ENCODE measurements at places on chromosomes 11 and 22.

- no peak for DNase-seq
- H3K4me3 ChIP-seq: no peak overlapping the region
- H3K27me3 ChIP-seq: no peaks in the 10 kb centered on the region
- H3K36me3 ChIP-seq: no peaks in the 10 kb centered on the region
These were observed 4.1 kb downstream of the INPP5J start for GRCh38 chr22:31126869-31127175.

- no peaks in the 10 kb centered on the region for H3K27me3 ChIP-seq
- no peak for DNase-seq
- H3K27ac ChIP-seq: no peak overlapping the region
- H3K36me3 ChIP-seq: no peaks in the 10 kb centered on the region
These were observed 19.0 kb upstream of the E2F8 start for GRCh38 chr11:19259487-19260345.

DNA sequence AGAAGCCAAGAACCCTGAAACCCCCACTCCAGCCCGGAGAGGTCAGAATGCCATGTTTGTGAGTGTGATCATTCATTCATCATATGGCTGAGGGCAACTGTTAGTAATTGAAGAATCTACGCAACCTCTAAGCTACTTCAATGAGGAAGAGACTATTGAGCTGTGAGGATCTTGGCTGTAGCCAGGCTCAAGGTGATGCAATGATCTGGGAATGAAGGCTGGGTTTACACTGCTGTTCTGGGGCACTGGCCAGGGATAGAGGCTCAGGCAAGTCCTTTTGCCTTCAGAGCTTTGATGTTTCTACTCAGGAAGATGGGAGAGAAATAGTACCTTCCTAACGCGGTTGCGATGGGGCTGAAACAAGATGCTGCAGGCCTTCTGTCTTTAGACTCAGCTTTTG lies 12.9 kb downstream of the CRYBB2 start:
- no peak for DNase-seq
- no peaks in the 10 kb centered on the region for H3K27me3 ChIP-seq
- no peak overlapping the region for H3K27ac ChIP-seq
- H3K4me3 ChIP-seq: no peak overlapping the region
- H3K36me3 ChIP-seq: no peaks in the 10 kb centered on the region
- no peaks in the 10 kb centered on the region for H3K4me1 ChIP-seq

- no peak overlapping the region for H3K4me3 ChIP-seq
- no peak for DNase-seq
- no peak overlapping the region for H3K27ac ChIP-seq
- H3K4me1 ChIP-seq: peaks cover 6% of the 10 kb centered on the region
These were observed 454.3 kb upstream of the KIRREL3 start for GRCh38 chr11:127454856-127455255.

GRCh38 chr22:28172892-28173670 lies 254.0 kb upstream of the PITPNB start:
- DNase-seq: no peak
- no peaks in the 10 kb centered on the region for H3K4me1 ChIP-seq
- H3K27me3 ChIP-seq: no peaks in the 10 kb centered on the region
- H3K4me3 ChIP-seq: no peak overlapping the region
- no peaks in the 10 kb centered on the region for H3K36me3 ChIP-seq
- H3K27ac ChIP-seq: no peak overlapping the region

DNA sequence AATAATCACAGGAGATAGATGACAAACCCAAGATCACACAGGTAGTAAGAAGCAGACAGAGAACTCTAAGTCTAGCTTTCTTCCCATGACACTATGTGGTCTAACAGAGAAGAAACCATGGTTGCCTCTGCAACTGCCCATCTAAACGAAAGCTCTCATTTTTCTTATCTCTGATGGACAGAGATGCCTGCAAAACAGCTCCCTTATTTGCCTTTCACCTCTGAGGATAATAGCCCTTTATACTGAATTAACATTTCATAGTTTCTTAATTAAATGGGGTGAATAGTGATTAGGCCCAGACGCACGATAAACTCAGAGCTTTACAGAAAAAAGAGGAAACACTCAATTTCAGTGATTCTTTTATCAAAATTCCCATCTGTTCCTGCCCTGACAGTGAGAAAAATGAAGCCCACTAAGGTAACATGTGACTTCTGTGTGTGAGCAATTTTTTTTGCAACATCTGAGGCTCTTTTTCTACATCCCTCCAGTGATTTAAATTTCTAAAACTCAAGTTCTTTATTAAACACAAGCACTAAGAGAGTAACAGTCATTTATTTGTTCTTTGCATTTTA lies 24.6 kb downstream of the OR2AG2 start:
- no peak for DNase-seq
- no peaks in the 10 kb centered on the region for H3K36me3 ChIP-seq
- H3K27ac ChIP-seq: no peak overlapping the region
- no peak overlapping the region for H3K4me3 ChIP-seq

DNA sequence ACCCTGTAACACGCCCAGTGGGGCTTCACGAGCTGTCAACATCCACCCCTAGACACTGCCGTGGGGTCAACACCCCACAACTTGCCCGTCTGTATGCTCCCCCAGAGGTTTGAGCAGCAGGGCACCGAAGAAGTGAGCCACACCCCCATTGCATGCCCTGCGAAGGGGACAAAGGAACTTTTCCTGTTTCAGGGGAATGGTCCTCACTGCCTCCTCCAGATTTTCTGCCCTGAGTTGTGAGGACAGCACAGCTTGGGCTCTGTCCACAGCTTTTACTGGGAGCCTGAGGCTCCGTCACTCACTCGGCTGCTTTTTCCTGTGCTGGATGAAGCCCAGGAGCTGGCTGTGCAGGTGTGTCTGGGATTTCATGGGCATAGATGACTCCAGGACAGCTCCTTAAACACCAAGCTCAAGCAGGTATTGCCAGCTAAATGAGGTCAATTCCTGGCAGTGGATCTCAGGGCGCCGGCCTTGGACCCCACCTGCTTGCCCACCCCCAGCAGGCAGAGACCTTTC lies 40.2 kb upstream of the CCDC188 start:
- H3K27me3 ChIP-seq: no peaks in the 10 kb centered on the region
- no peak for DNase-seq
- H3K4me3 ChIP-seq: no peak overlapping the region
- no peaks in the 10 kb centered on the region for H3K36me3 ChIP-seq

DNA sequence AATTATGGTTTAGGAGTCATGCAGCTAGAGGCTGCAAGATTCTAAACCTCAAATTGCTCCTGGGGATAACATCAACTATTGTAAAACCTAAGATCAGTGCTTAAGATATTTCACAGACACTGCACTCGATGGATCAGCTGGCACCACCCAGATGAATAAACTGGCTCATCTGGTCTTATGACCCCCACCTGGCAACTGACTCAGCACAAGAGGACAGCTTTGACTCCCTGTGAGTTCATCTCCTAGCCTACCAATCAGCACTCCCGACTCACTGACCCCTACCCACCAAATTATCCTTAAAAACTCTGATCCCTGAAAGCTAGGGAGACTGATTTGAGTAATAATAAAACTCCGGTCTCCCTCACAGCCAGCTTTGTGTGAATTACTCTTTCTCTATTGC lies 782 bp upstream of the TTC12 start:
- no peak for DNase-seq
- H3K4me3 ChIP-seq: no peak overlapping the region
- H3K36me3 ChIP-seq: no peaks in the 10 kb centered on the region
- no peaks in the 10 kb centered on the region for H3K27me3 ChIP-seq
- H3K4me1 ChIP-seq: peaks cover 13% of the 10 kb centered on the region

DNA sequence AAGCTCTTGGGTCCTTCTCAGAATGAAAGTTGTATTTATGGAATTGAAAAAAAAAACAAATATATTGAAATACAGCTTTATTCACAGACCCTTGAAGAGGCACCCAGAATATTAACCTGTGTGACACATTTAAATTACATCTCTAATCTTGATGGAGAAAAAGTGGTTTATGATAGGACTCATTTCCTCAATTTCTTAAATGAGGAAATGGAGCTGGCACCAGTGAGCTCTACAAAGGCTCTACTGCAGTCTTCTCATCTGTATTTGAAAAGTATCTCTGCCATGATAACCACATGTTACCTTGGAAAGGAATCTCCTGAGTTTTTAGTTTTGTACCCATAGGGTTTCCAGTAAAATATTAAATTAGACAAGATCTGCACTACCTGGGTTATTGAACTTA lies 186.5 kb downstream of the HIPK3 start:
- no peak for DNase-seq
- no peak overlapping the region for H3K27ac ChIP-seq
- H3K4me1 ChIP-seq: no peaks in the 10 kb centered on the region
- H3K4me3 ChIP-seq: no peak overlapping the region
- H3K27me3 ChIP-seq: no peaks in the 10 kb centered on the region

- H3K27ac ChIP-seq: no peak overlapping the region
- no peaks in the 10 kb centered on the region for H3K27me3 ChIP-seq
- H3K36me3 ChIP-seq: no peaks in the 10 kb centered on the region
- no peak overlapping the region for H3K4me3 ChIP-seq
- no peak for DNase-seq
These were observed 29.8 kb upstream of the CD5 start for GRCh38 chr11:61072316-61073109.

- no peaks in the 10 kb centered on the region for H3K27me3 ChIP-seq
- no peak for DNase-seq
- H3K4me1 ChIP-seq: peaks cover 26% of the 10 kb centered on the region
- H3K4me3 ChIP-seq: no peak overlapping the region
- no peak overlapping the region for H3K27ac ChIP-seq
These were observed 34.0 kb upstream of the SMIM38 start for GRCh38 chr11:69121621-69122325.

GRCh38 chr11:89613911-89614310 lies 96.2 kb upstream of the TRIM77 start:
- no peaks in the 10 kb centered on the region for H3K4me1 ChIP-seq
- no peaks in the 10 kb centered on the region for H3K36me3 ChIP-seq
- DNase-seq: no peak

- H3K4me1 ChIP-seq: no peaks in the 10 kb centered on the region
- H3K4me3 ChIP-seq: no peak overlapping the region
- DNase-seq: no peak
- no peaks in the 10 kb centered on the region for H3K27me3 ChIP-seq
These were observed 282.3 kb downstream of the KIRREL3 start for GRCh38 chr11:126718276-126718675.

DNA sequence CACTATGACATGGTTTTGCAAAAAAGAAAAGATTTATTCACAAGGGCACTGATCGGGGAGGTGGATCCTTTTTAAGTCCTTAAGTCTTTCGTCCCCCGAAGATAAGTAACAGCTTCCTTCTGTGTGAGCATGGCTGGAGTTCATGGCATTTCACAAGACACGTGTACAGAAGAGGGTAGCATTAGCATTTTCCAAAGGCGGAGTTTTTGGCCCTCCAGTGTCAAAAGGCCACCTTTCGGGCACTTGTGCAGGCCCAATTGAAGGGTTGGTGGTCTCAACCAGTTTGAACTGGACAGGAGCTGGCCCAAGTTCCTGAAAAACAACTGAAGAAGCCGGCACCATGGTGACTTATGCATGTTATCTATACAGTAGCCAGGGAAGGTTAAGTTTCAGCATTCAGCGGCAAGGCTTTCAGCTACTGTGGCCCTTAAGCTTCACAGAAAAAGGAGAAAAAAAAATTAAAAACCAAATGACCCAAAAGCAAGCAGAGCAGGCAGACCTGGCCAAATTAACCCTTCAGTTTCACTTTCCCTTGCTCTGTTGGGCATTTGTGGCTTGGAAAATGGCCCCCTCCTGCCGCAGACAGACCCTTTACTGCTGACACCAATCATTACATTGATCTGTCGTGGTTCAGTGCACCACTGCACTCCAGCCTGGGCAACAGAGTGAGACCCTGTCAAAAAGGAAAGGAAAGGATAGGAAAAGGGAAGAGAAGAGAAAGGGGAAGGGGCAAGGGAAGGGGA lies 18.7 kb downstream of the ZNF74 start:
- no peak for DNase-seq
- no peak overlapping the region for H3K27ac ChIP-seq
- H3K27me3 ChIP-seq: no peaks in the 10 kb centered on the region
- H3K36me3 ChIP-seq: no peaks in the 10 kb centered on the region

DNA sequence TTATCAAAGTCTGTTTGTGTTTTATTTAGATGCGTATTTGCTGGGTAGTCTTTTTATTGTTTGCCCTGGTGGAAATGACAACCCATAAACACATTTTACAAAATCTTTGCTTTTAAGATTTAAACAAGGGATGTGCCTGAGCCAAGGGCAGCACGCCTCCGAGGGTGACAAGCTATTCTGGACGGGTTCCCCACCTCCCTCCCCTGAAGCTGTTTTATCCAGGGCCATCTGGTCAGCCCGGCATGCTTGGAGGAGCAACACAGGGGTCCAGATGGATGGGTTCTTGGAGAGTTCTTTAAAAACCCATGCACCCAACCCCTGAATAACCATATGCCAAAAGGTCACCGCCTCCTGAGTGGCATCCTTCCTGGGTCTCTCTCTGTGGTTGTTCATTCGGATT lies 408.9 kb downstream of the OPCML start:
- no peaks in the 10 kb centered on the region for H3K36me3 ChIP-seq
- no peak overlapping the region for H3K4me3 ChIP-seq
- H3K27me3 ChIP-seq: no peaks in the 10 kb centered on the region
- DNase-seq: no peak
- H3K27ac ChIP-seq: no peak overlapping the region
- H3K4me1 ChIP-seq: no peaks in the 10 kb centered on the region

- peaks cover 3% of the 10 kb centered on the region for H3K4me1 ChIP-seq
- no peak for DNase-seq
- no peaks in the 10 kb centered on the region for H3K27me3 ChIP-seq
- no peak overlapping the region for H3K27ac ChIP-seq
These were observed 5.1 kb upstream of the ENDOD1 start for GRCh38 chr11:95084509-95084908.

DNA sequence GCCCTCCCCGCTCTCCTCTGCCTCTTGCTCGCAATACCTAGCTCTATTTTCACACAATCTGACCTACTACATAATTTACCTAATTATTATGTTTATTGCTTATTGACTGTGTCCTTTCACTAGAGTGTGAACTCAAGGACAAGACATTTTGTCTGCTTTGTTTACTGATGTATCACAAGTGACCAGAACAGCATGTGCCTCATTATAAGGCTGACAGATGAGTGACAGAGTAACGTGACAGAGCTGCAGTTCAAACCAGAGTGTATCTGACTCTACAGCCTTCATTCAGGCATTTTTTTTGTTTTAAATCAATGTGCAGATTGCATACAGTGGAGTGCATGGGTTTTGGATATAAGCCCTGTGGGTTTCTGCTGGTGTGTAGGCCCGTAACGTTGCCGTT lies 82.0 kb upstream of the RAB1B start:
- no peak overlapping the region for H3K27ac ChIP-seq
- no peaks in the 10 kb centered on the region for H3K4me1 ChIP-seq
- no peak overlapping the region for H3K4me3 ChIP-seq
- no peaks in the 10 kb centered on the region for H3K36me3 ChIP-seq
- H3K27me3 ChIP-seq: no peaks in the 10 kb centered on the region

GRCh38 chr22:21734540-21735199 lies 924 bp downstream of the YPEL1 start:
- no peak for DNase-seq
- no peak overlapping the region for H3K27ac ChIP-seq
- peaks cover 13% of the 10 kb centered on the region for H3K27me3 ChIP-seq
- no peaks in the 10 kb centered on the region for H3K36me3 ChIP-seq
- H3K4me3 ChIP-seq: peak overlapping the region; percentile 76

- DNase-seq: no peak
- no peaks in the 10 kb centered on the region for H3K36me3 ChIP-seq
- H3K27ac ChIP-seq: no peak overlapping the region
- no peak overlapping the region for H3K4me3 ChIP-seq
These were observed 227.5 kb downstream of the CTTN start for GRCh38 chr11:70625582-70626518.

Measured in H1 (cell line).